ENCODE measurements at places on chromosomes 1 and 21.

GRCh38 chr1:230276401-230276800 lies 149.7 kb downstream of the PGBD5 start:
- DNase-seq: no peak

DNA sequence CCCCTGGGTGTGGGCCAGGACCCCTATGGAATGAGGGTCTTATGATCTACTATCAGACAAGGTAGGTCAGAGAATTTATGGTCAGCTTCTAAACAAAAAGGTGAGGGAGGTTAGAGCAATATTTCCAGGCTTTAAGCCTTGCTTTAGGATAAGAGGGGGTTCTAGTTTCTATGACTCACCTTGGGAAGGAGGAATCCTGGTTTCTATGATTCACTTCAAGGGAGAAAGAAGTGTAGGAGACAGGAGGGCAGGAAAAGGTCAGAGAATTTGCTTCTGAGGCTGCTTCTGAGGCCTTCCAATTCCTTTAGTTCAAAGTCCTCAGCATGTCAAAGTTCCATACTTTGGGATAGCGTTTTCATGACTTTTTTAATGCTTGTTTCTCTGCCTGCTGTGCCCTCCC lies 35.2 kb downstream of the RGL1 start:
- DNase-seq: no peak

DNA sequence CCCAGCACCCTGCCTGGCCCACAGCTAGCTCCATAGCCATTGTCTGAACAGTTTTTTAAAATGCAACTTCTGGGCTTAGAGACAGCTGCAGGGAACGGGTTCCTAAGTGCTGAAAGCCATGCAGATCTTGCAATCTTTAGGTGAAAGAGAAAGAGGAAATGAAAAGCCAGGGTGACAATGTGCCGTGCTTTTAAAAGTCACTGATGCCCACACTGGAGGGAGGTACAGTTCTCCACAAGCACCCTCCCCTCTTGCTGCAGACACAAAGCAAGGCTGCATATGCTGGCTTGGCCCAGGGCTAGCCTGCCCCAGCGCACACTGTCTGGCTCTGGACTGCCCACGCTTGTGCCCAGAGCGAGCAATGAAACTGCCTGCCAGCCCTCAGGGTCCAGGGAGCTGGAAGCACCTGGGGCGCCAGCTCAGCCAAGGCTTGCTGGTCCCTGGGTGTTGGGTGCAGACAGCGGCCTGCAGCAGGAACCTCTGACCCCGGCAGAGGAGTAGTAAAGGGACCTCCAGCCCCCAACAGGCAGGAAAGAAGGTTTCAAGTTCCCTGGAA lies 70.4 kb downstream of the AJAP1 start:
- DNase-seq: no peak

DNA sequence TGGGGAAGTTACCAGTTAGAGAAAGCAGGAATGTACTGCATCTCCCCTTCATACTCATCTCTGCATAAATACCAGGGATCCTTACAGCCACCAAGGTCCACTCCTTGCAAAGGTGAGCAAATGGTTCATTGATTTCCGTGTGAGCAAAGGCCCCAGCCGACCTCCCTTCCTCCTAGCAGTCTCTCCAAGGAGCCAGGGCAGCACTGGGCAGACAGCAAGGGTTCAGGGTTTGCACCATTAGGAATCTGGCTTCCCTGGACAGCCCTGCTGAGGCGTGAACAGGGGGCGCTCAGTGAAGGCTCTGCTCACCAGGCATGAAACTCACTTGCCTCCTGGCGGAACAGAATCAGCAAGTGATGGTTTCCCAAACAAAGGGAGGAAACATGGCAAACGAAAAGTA lies 65.7 kb downstream of the MRPL37 start:
- no peak for DNase-seq

DNA sequence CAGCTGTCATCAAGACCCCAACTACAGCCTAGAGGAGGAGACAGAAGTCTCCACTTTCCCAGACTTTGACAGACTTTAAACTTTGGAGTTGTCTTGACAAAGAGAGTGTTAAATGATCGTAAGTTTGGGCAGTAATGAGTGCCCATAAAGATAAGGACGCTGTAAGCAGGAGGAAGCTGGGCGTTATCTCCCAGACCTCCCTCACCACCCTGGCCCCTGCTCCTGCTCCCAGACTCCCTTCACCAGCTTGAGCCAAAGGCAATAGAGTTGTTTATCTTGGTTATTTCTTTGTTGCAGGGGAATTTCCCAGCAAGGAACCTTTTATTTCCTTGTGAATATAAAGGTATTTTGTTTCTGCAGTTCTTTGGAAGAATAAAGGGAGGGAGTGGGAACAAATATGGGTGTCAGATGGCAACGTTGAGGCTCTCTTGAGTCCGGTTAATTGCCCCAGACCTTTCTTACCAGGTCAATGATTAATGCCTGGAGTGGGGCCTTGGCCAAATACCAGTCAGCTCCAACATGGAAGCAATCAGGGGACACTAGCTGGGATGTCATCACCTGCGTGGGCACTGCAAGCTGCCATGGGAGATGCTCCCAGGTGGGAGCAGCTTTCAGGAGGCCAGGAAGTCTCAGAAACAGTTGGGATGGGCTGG lies 4.4 kb downstream of the PIGR start:
- DNase-seq: no peak

GRCh38 chr21:31879241-31879650 lies 6.4 kb downstream of the HUNK start:
- no peak for DNase-seq

DNA sequence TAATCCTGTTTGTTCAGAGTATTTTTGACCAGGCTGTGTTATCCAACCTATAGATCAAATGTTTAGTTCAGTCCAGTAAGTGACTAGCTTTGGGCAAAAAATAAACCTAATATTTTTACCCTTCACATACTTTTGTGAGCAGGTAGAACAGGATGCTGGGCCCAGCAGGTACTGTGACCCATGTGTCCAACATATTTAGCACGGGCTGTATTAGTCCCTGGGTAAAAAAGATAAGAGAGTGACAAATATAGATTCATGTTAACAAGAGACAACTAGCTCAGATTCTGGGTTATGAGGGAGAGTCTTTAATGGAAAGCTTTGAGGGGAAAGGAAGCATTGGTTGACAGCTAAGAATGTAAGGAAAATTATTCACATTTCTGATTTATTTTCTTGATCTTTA lies 43.1 kb downstream of the OLFM3 start:
- no peak for DNase-seq

DNA sequence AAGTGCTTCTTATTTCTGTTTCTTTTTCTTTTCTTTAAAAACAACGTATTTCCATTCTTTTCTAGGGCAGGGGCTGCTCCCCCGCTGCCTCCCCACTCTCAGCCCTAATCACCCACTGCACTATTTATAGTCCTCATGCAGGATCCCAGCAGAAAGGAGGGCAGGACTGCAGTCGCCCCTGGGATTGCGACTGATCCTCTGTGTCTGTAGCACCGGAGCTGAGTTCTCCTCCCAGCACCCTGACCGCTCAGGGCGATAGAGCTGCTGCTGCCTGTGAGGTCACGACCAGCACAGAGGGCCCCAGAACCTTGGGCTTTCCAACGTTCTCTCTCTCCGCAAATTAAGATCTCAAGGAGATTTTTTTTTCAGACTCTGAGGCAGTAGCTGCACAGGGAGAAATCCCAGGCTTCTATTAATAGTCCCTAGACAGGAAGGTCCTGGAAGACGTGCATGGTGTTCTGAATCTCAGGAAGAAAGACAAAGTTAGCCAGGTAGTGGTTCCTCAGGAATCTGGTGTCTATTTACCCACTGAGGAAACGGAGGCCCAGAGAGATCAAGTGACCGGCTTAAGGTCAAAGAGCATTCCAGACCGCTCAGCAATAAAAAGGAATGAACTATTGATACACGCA lies 46.8 kb downstream of the PRAMEF20 start:
- DNase-seq: no peak

DNA sequence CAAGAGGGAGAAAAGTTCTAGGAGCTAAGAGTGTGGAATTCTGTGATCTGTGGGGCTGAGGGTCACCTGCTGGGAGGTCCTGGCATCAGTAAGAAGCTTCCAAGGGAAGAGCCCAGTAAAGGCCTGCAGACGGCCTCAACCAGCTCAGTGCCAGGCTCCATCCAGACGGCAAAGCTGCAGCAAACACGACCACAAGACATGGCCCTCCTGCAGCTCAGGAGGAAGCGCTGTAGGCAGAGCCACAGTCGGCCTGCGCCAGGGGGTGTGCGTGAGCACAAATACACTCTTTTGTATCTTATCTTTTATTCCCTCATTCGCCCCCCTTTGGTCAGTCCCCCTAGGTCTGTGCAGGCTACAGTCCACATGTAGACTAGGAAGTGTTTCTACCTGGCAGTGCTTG lies 13.4 kb downstream of the C1orf174 start:
- DNase-seq: no peak

DNA sequence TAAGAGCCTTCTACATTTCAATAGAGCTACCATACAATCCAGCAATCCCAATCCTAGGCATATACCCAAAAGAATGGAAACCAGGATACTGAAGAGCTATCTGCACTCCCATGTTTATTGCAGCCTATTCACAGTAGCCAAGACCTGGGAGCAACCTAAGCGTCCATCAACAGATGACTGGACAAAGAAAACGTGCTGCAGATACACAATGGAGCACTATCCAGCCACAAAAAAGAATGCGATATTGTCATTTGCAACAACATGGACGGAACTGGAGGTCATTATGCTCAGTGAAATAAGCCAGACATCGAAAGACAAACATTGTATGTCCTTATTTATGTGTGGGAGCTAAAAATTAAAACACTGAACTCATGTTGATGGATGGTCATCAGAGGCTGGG lies 115.3 kb downstream of the HLCS start:
- DNase-seq: no peak

GRCh38 chr1:65330822-65331221 lies 21.5 kb downstream of the DNAJC6 start:
- DNase-seq: no peak

DNA sequence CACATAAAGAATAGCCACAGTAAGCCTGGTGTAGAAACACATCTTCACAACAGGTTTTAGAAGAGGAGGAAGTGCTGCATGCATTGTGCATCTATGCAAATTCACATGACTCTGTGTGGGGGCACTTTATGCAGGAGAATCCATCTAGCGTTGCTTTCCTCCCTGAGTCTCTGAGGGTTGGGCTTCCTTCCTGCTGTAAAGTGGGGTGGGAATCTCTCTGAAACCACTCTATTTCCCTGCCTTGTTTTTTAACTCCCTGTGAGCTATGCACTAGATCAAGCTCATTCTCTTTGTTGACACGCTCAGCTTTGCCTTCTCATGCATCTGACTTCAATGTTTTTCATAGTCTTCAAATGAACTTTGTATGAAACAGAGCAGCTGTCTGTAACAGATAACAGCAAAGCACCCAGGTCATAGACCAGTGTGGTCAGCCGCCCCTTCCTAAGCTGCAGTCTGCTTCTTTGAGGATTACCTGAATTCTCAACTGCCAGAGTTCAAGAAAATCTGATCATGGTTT lies 102.7 kb upstream of the DPH5 start:
- DNase-seq: no peak

GRCh38 chr21:40754466-40754865 lies 92.5 kb downstream of the DSCAM start:
- no peak for DNase-seq

DNA sequence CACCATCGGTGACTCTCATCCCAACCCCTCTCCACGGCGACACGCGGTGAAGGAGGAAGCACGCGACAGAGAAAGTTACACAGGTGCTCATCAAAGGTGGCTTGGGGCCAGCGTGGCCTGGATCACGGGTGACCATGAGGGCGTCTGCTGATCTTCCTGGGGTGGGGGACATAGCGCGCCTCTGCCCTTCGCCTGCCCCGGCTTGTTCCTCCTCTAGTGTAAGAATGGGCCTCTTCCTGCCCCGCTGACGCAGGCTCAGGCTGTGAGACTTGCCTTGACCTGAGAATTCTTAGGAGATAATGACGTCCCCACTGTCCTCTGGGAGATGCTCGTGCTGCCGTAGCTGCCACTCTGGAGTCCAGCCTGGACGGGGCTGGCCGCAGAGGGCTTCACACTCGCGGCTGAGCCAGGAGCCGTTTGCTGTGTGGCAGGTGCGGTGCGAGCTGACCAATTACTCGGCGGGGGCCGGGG lies 39.0 kb upstream of the TMEM52 start:
- no peak for DNase-seq

DNA sequence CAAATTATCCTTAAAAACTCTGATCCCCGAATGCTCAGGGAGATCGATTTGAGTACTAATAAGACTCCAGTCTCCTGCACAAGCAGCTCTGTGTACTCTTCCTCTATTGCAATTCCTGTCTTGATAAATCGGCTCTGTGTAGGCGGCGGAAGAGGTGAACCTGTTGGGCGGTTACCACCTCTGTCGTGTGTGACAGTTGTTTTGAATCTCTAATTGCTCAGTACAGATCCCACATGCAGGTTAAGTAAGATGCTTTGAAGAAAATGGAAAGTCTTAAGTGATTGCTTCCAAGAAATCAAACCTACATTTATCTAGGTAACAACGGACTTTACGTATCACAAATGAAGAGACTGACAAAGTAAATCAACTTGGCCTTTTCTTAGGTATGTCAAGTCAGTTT lies 35.5 kb downstream of the COA6 start:
- no peak for DNase-seq

- no peak for DNase-seq
Measured at GRCh38 chr21:23801292-23801691, 1806.0 kb downstream of the MRPL39 start.

GRCh38 chr1:31410871-31411270 lies 2.1 kb upstream of the SERINC2 start:
- no peak for DNase-seq

- peak; percentile 62 for DNase-seq
Measured at GRCh38 chr1:155050560-155051341, at the start of gene ADAM15. TSS of gene ADAM15 (plus strand) at chr1:155051316. CDS start at chr1:155051387, 71 bp downstream.

DNA sequence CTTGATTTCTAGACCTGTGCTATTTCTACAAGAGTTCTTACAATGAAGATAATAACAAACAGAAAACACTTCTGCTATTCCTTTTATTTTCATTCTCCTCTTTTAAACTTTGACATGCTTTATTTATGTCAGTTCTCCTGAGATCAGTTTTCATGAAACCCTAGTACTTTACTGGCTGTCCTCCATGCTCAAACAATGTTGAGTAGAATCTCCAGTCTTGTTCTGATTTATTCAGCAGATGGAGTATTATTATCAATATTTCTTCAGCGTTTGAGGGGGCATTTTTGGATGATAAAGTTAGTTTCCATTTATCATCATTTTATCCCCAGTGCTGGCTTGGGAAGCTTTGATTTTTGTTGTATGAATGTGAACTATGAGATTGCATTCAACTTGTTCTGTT lies 85.9 kb upstream of the WARS2 start:
- no peak for DNase-seq

Measured in stimulated activated CD8-positive, alpha-beta memory T cell treated with anti-CD3 and anti-CD28 coated beads, Interleukin-4, amount 100 ng/mL, for 1 hour (primary cell).